CD4-positive, alpha-beta T cell treated with Interleukin-21 for 1 hour (primary cell): ENCODE measurements at places on chromosomes 2 and 18.

- DNase-seq = no peak
Measured at GRCh38 chr2:56376699-56377665, 193.2 kb downstream of the CCDC85A start.

- no peak for DNase-seq
Measured at GRCh38 chr2:172930871-172931255, 144.8 kb upstream of the MAP3K20 start.

DNA sequence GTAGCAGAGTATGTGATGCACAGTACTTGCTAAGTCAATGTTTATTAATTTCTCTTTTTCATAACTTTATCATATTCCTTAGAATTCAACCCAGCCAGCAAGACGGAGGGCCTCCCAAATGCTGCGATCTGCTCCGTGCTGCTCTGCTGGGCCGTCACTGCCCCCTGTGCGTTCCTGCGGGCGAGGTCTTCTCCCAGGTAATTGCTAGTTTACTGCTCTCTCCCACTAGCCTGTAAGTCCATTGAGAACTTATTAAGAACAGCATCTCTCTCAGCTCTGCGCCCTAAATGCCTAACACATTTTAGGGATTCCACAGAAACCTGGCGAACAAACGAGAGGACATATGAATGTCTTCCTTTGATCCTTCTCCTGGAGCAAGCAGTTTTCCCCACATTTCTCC, 153.6 kb upstream of the ARHGAP28 start:
- DNase-seq = no peak

GRCh38 chr2:60858897-60859311, 22.5 kb upstream of the REL start:
- DNase-seq = no peak

DNA sequence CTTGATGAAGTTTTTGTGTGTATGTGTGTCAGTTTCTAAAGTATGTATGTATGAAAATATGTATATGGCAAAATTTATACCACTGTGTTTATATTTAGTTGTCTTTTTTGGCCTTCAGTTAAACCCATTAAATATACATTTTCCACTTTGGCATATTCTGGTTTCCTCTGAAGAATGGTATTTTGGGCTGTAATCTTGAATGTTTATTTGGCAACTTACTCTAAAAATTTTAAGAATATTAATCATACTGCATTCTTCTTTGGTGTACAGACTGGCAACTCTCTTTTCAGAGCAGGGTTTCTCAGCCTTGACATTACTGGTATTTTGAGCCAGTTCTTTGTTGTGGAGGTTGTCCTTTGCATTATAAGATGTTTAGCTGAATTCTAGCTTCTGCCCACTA, 27.9 kb upstream of the CCBE1 start:
- DNase-seq = no peak
